ENCODE measurements at places on chromosomes 7 and 10. TPM values are rescaled to one million over a fixed set of nuclear protein-coding genes. Genes with fewer than 3 reads are reported as not detected.
A peak's percentile ranks its signal among the peaks of the same experiment; 100 is the strongest.

DNA sequence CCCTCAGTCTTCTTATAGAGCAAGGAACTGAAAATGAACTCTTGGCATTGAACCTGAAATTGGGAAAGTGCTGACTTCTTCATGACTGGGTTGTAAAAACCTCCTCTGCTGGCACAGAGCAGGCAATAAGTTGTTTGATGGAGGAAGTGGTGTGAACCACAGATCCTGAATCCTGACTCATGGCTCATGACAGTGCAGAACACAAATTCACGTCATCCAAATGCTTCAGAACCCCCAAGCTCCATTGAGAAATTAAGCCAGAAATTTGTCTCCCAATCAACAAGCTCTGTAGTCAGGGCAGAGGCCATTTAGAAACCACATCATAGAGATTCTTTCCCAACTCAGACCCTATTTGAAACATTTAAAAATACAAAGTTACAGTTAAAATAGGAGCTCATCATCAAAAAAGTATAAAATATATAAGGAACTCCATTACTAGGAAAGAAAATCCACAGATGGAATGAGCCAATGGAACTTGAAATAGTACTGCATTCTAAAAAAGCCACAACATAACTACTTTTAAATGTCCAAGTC lies 10.3 kb upstream of the STK17A start:
- no peak for DNase-seq

DNA sequence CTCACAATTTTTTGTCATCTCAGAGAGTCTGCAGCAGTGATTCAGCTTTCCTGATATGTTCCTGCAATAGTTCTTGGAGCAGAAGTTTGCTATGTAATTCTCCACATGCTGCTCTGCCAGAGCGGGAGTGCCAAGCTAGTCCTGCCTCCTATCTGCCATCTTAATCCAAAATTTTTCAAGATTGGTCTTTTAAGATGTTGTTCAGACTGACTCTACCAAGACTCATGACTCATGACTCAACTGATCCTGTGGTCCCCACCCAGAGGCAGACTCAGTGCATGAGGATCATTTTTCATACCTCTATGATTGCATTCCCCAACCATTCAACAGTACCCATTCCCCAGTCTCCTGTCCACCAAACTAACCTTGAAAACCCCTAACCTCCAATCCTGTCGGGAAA lies 470.8 kb downstream of the INHBA start:
- DNase-seq: no peak

DNA sequence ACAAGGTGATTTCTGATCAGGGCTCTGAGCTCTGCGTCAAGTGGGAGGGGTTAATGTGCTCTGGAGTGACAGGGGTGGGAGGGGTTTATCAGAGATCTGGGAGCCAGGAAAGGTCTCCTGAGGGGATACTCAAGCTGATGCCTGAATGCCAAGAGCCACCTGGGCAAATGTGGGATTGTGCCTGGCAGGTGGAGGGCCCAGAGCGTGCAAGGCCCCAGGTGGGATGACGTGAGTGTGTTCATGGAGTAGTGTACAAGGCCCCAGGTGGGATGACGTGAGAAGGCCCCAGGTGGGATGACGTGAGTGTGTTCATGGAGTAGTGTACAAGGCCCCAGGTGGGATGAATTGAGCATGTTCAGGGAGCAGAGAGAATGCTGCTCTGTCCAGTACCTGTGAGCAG lies 610.3 kb downstream of the PTPRN2 start:
- DNase-seq: peak; percentile 67

The PPP1R9A gene
- total RNA-seq: 13.8 TPM

The OPN4 gene
- not detected for total RNA-seq

The NME8 gene
- total RNA-seq: 0.45 TPM

The SPAM1 gene
- not detected for total RNA-seq

The PPP1R17 gene
- total RNA-seq: not detected
